ENCODE measurements at places on chromosomes 5 and 9.

DNA sequence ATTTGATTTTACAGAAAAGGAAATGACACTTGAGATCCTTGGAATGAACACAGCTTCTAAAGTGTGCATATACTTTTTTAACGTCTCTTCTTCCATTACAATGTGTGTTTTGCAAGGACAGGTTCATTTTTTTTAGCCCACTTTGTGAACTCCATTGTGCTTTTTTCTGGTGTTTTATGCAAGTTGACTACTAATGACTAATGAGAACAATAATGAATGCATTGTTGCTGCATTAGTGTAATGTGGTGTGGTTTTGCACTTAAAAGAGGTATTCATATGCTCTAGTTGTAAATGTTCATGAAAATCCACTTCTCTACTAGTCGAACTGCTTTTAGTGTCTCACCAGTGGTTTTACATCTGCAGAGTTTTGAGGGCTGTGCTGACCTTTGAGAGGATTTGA lies 93.6 kb downstream of the UHRF2 start:
- no peak for DNase-seq

DNA sequence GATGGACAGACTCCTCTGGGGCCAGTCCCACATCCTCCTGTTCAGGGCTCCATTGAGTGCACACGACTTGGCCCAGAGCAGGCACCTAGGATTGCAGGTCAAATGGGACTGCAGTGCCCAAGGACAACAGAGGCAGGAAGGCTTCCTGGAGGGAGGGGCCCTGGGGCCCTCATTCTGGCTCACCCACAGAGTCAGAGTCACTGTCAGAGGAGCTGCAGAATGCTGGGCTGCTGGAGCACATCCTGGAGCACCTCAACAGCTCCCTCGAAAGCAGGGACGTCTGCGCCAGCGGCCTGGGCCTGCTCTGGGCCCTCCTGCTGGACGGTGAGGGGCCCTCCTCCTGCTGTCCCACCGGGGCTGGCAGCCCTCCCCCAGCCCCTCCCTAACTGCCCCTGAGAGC lies 15.1 kb downstream of the REXO4 start:
- no peak for DNase-seq

DNA sequence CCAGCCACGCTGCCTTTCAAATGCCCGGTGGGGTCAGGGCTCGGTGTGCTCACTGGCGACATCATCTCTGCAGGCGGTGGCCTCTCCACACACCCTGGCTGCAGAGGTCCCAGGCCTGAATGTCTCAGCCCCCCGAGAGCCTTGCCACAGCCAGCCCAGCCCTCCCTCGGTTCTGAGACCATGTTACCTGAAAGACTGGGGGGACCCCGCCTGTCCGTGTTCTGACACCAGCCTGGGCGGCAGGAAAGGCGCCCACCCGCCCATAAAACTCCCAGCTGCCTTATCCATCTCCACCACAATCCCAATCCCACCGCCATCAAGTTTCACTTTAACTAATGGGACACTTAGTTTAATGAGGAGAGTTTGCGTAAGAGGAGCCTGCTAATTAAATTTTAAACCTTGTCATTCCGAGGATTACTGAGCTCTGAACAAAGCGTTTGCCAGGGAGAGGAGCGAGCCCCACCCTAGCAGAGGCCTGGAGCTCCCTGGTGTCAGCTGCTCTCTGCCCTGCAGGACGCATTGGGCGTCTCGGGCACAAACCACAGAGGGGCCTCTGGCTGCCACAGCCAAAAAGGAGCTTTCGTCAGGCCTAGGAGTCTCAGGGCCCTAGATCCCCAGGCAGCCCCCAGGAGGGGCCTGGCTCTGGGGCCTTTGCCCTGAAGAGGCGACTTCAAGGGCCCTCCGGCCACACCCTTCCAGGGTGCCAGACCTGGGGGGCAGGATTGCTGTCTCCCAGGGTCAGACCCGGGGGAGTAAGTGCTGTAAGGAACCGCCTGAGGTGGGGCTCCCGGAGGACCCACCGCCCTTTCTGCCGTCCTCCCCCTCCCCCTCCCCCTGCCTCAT lies 15.3 kb downstream of the LHX3 start:
- no peak for DNase-seq

- no peak for DNase-seq
Observed at GRCh38 chr5:55052383-55052931, 28.4 kb downstream of the GZMK start.

- DNase-seq = no peak
Observed at GRCh38 chr5:139744471-139745131, 51.0 kb upstream of the PSD2 start.

DNA sequence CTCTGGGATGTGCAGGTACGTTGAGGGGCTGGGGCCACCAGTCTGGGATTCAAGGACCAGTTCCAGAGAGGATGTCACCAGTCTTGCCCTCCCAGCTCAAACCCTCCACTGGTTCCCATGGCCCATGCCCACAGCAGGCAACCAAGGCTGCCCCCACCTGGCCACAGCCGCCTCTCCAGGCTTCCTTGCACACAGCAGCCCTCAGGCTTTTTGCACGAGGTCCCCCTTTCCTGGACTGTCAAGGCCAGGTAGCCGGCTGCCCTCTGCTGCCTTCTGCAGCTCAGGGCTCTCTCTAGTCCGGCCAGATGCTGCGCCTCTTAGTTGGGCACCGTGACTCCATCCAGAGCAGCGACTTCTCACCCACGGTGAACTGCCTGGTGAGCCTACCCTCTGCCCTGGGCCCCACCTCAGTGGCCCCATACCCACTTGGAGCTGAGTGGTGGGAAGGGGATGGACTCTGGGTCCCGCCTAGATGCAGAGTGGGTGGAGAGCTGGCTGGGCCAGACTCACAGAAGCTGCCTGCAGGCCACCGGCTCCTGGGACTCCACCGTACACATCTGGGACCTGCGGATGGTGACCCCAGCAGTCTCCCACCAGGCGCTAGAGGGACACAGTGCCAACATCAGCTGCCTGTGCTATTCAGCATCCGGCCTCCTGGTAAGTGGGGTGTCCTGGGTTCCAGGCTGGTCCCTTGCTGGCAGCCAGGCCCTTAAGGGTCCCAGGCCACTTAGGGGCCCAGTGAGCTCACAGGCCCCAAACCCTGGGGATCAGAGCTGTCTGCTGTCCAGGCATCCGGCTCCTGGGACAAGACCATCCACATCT lies 2.9 kb downstream of the WDR38 start:
- no peak for DNase-seq

DNA sequence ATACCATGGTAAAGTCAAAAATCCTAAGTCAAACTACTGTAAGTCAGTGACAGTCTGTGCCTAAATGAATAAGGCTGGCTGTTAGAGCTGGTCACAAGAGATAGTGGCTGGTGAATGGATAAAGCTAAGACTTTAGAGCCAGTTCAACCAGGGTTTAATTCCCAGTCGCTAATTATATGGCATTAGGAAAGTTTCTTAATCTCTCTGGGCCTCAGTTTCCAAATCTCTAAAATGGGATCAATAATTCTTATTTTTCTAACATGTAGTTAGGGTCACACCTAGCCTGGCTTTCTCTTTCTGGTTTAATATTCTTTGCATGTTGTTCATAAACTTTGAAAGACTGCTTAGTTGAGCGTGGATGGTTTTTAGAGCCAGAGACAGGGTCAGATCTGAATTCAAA lies 64.8 kb downstream of the SMIM15 start:
- no peak for DNase-seq
